Natural killer cell treated with Interleukin-12 subunit alpha and Interleukin-12 subunit beta and Interleukin-15 and Interleukin-18, amount 100 ng/mL, for 72 hours (primary cell): ENCODE measurements at places on chromosomes 3 and 15. TPM values are rescaled to one million over a fixed set of nuclear protein-coding genes. Genes with fewer than 3 reads are reported as not detected.
A peak's percentile ranks its signal among the peaks of the same experiment; 100 is the strongest.

DNA sequence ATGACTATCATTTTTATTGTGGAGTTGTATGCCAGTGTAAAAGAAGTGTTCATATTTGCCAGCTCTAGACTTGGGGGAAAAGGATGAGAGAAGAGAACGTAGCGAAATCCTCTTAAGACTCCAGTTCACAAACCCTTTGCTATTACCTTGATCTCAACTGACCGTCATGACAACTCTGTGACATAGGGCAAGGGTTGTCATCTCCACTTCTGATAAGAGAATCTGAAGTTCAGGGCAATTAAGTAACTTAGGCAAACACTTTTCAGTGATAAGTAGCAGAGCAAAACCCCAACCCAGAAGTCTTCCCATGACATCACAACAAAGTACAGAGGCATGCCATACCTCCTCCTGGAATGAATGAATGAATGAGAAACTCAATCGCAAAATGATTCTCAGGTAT lies 40.3 kb upstream of the WNT5A start:
- no peaks in the 10 kb centered on the region for H3K27me3 ChIP-seq
- no peak for DNase-seq
- no peak overlapping the region for H3K4me3 ChIP-seq
- no peak overlapping the region for H3K27ac ChIP-seq
- H3K4me1 ChIP-seq, result no peaks in the 10 kb centered on the region
- no peaks in the 10 kb centered on the region for H3K36me3 ChIP-seq

DNA sequence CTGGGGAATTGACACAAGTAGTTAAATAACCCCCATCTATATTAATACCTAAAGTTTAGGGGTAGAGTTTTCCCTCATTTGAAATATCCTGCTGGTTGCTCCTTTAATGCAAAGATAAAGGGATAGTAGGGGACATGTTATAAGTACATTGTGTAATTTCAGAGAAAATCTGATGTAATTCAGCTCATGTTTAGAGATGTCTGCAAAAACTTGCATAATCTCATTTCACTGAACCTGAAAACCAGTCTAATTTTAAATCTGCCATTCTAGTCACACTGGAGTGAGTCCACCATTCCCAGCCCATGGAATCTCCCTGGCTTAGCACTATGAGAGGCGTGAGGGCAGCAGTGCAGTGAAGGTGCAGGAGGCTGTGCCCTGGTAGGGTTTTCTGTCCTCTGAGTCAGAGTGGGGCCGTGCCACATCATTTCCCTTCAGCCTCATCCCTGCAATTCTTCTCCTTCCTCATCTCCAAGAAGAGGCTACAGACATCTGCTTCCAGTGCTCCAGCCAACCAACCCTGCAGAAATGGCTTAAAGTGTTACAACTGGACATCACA lies 246.3 kb upstream of the UMPS start:
- H3K4me3 ChIP-seq, result no peak overlapping the region
- H3K36me3 ChIP-seq, result no peaks in the 10 kb centered on the region
- peaks cover 40% of the 10 kb centered on the region for H3K27me3 ChIP-seq
- H3K4me1 ChIP-seq, result no peaks in the 10 kb centered on the region
- DNase-seq, result no peak

DNA sequence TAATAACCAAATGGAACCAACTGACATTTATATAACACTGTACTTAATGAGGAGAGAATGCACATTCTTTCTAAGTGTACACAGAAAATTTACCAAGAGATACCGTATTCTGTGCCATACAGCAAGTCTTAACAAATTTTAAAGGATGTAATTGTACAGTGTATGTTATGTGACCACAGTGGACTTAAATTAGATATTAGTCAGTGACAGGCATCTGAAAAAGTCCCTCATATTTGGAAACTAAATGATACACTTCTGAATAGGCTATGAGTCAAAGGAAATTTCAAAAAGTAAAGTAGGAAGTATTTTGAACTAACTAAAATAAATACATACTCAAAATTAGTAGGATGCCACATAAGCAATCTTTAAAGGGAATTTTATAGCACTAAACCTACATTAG lies 59.6 kb upstream of the P3H2 start:
- H3K36me3 ChIP-seq, result no peaks in the 10 kb centered on the region
- no peak overlapping the region for H3K27ac ChIP-seq
- no peak for DNase-seq
- H3K4me3 ChIP-seq, result no peak overlapping the region
- H3K27me3 ChIP-seq, result peaks cover 2% of the 10 kb centered on the region
- H3K4me1 ChIP-seq, result no peaks in the 10 kb centered on the region

DNA sequence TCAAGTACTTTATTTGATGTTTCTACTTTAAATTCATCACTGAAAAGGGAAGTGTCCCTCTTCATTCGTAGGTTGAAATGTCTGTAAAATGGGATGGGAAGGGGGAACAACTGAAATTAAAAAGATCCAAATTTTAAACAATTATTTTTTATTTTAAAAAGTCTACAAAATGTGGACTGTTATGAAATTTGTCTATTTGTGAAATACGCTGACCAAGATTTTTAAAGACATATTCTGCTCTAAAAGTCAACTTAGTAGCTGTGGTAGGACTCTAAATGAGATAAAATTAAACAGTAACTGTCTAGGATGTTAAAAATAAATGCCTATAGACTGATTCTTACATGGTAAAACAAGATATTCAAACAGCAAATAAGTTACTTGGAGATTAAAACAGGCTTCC lies 67.3 kb downstream of the ADAM10 start:
- H3K27ac ChIP-seq, result peak overlapping the region; percentile 54
- no peaks in the 10 kb centered on the region for H3K36me3 ChIP-seq
- peaks cover 23% of the 10 kb centered on the region for H3K4me1 ChIP-seq
- no peak overlapping the region for H3K4me3 ChIP-seq
- H3K27me3 ChIP-seq, result no peaks in the 10 kb centered on the region

GRCh38 chr15:68819495-68820294 lies 1.0 kb downstream of the ANP32A start:
- DNase-seq, result no peak
- peaks cover 6% of the 10 kb centered on the region for H3K36me3 ChIP-seq
- no peaks in the 10 kb centered on the region for H3K27me3 ChIP-seq

GRCh38 chr15:34233614-34234013 lies 8.8 kb downstream of the EMC4 start:
- DNase-seq, result no peak
- no peak overlapping the region for H3K4me3 ChIP-seq
- no peaks in the 10 kb centered on the region for H3K27me3 ChIP-seq

GRCh38 chr15:62059816-62060112 lies 483 bp downstream of the VPS13C start:
- peaks cover 33% of the 10 kb centered on the region for H3K4me1 ChIP-seq
- H3K36me3 ChIP-seq, result no peaks in the 10 kb centered on the region
- H3K4me3 ChIP-seq, result peak overlapping the region; percentile 86
- H3K27me3 ChIP-seq, result peaks cover 4% of the 10 kb centered on the region

ROBO2 gene
- not detected for total RNA-seq

DNA sequence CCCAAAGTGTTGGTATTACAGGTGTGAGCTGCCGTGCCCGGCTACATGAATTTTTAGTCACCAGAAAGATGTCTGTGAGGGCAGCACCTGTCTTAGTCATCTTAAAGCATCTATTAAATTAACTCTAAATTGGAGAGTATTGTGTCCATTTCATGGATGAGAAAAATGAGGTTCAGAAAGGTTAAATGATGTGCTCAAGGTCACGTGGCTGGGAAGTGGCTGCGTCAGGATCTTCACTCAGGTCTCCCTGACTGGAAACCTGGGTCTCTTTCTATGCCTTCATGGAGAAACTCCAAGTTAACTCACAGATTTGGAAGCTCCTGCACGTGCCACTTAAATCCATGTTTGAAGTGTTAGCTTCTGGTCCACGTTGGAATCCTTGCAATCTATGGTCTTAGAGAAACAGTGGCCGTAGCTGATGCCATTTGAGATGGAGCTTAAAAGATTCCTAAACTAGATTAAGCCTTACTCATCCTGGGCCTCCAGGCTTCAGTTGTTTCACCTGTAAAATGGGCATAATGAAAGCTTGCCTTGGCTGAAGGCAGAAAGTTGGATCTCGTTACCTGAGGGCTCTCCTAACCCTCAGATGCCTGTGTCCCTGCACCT lies 5.2 kb upstream of the TMEM40 start:
- DNase-seq, result no peak
- H3K27me3 ChIP-seq, result peaks cover 4% of the 10 kb centered on the region
- no peaks in the 10 kb centered on the region for H3K4me1 ChIP-seq
- no peaks in the 10 kb centered on the region for H3K36me3 ChIP-seq
- no peak overlapping the region for H3K4me3 ChIP-seq
- no peak overlapping the region for H3K27ac ChIP-seq

GRCh38 chr3:196609805-196610515 lies 29.5 kb upstream of the NRROS start:
- H3K36me3 ChIP-seq, result no peaks in the 10 kb centered on the region
- peak overlapping the region; percentile 78 for H3K27ac ChIP-seq
- no peaks in the 10 kb centered on the region for H3K27me3 ChIP-seq
- peaks cover 33% of the 10 kb centered on the region for H3K4me1 ChIP-seq

CORO2B gene
- total RNA-seq, result not detected

DNA sequence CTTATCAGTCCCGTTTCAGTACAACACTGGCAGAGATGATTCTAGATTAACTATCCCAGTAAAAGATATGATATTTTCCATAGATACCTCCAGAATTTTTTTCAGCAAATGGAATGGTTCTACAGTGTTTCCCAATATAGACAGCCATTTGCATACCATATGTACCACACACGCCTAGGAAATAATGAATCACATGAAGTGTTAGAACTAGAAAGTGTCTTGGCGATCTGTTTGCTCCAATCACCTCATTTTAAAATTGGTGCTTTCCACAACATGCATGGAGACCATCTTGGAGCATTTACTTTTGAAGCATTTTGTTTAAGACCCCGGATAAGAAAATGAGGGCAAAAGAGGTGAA lies 2.0 kb downstream of the C2CD4A start:
- H3K27ac ChIP-seq, result no peak overlapping the region
- H3K4me1 ChIP-seq, result peaks cover 20% of the 10 kb centered on the region
- peaks cover 27% of the 10 kb centered on the region for H3K27me3 ChIP-seq

GRCh38 chr3:8443829-8444791 lies 57.5 kb upstream of the LMCD1 start:
- peaks cover 11% of the 10 kb centered on the region for H3K27me3 ChIP-seq
- DNase-seq, result no peak
- H3K4me3 ChIP-seq, result no peak overlapping the region
- H3K4me1 ChIP-seq, result no peaks in the 10 kb centered on the region
- no peak overlapping the region for H3K27ac ChIP-seq

DNA sequence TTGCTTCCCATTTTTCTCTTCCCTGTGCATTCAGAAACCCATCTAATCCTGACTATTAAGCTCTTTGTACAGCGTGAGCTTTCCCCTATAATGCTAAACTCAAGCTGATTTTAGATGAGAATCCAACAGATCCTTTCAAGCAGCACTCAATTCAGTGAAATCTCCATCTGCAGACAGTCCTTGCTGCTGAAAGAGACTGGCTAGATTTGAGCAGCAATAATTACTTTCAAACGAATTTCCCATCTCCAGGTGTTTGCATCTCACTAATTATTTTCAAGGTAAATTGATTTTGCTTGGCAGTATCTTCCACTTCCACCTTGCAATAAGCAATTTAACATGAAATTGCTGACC lies 49.5 kb upstream of the SLC7A14 start:
- H3K4me3 ChIP-seq, result no peak overlapping the region
- peaks cover 23% of the 10 kb centered on the region for H3K27me3 ChIP-seq
- H3K4me1 ChIP-seq, result no peaks in the 10 kb centered on the region
- no peak for DNase-seq

DNA sequence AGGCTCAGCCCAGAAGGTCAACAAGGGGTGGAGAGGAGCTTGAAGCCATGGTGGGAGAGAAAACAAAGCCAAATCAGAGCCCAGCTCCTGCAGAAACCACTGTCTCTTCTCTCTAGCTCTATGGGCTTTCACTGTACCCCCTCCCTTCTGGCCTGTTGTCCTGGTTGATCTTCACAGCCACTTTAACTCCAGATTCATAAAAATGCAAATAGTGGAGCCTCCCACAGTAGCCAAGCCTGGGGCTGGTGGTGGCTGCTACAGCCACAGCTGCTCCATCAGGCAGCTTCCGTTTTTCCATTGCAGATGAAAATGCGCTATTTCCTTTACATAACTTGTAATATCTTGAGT lies 20.7 kb upstream of the CAV3 start:
- H3K4me3 ChIP-seq, result no peak overlapping the region
- no peaks in the 10 kb centered on the region for H3K36me3 ChIP-seq
- H3K27ac ChIP-seq, result no peak overlapping the region

SEMA3F gene
- total RNA-seq, result 0.81 TPM

GRCh38 chr3:134132961-134133360 lies 103.2 kb upstream of the SLCO2A1 start:
- H3K36me3 ChIP-seq, result peaks cover 13% of the 10 kb centered on the region
- no peak overlapping the region for H3K27ac ChIP-seq
- peaks cover 5% of the 10 kb centered on the region for H3K27me3 ChIP-seq
- no peak overlapping the region for H3K4me3 ChIP-seq
- no peak for DNase-seq
- no peaks in the 10 kb centered on the region for H3K4me1 ChIP-seq

SLC51B gene
- not detected for total RNA-seq

SLC24A5 gene
- total RNA-seq, result not detected

GRCh38 chr3:14374444-14374883 lies 27.9 kb upstream of the SLC6A6 start:
- no peak overlapping the region for H3K4me3 ChIP-seq
- H3K4me1 ChIP-seq, result peaks cover 45% of the 10 kb centered on the region
- no peak for DNase-seq
- H3K36me3 ChIP-seq, result no peaks in the 10 kb centered on the region
- H3K27me3 ChIP-seq, result peaks cover 8% of the 10 kb centered on the region

DNA sequence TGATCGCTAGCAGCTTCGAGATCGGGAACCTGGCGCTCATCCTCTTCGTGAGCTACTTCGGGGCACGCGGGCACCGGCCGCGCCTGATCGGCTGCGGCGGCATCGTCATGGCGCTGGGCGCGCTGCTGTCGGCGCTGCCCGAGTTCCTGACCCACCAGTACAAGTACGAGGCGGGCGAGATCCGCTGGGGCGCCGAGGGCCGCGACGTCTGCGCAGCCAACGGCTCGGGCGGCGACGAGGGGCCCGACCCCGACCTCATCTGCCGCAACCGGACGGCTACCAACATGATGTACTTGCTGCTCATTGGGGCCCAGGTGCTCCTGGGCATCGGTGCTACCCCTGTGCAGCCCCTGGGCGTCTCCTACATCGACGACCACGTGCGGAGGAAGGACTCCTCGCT lies 62.5 kb downstream of the SLCO3A1 start:
- H3K4me3 ChIP-seq, result no peak overlapping the region
- no peak overlapping the region for H3K27ac ChIP-seq
- no peaks in the 10 kb centered on the region for H3K36me3 ChIP-seq

PTH1R gene
- total RNA-seq, result not detected
